ENCODE measurements at places on chromosomes 1 and 21. TPM values are rescaled to one million over a fixed set of nuclear protein-coding genes. Genes with fewer than 3 reads are reported as not detected.
A peak's percentile ranks its signal among the peaks of the same experiment; 100 is the strongest.

DNA sequence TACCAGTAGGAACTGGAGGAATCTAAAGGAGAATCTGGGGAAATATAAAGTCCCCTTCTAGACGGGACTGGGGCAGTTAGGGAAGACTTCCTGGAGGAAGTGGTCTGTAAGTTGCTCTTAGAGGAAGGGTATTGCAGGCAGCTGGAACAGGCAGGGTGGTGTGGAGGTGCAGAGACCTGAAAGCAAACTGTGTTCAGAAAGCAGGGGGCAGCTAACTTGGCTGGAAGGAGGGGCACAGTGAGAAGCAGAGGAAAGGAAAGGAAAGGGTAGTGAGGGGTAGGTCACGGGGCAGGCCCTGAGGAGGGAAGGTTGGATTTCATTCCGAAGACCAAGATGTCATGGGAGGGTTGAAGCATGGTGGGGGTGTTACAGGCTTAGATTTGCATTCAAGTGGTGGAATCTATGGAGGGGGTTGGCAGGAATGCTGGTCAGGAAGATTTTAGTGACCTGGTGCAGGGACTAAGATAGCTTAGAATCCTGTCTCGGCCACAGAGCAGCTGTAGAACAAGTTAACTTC is 240.7 kb downstream of the FOXD2 start:
- no peak for DNase-seq

- DNase-seq = no peak
These were observed 404.7 kb upstream of the VAMP3 start for GRCh38 chr1:7366286-7366954.

DNA sequence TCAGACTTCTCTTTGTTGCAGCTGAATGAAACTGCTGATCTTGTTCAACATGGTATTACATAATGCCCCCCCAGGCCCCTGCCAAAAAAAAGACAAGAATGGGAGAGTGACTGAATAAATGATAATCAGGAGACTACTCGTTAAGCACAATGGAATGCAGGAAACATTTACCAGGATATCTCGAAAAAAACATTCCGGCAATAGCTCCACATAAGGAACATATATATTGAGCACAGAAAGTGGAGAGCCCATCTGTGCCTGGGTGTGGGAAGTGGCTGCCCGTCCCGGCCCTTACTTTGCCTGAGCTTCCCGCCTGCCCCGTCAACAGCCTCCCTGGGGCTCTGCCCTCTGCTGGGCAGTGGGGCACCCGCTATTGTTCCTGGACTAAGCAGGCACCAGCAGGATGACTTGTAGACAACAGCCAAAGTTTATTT is 13.3 kb downstream of the TRIM11 start:
- DNase-seq = peak; percentile 60

- no peak for DNase-seq
These were observed 35.4 kb downstream of the GPR161 start for GRCh38 chr1:168101336-168101735.

- DNase-seq = no peak
These were observed 983.4 kb upstream of the PRMT6 start for GRCh38 chr1:106072909-106073600.

GRCh38 chr1:90708826-90709225 is 8.3 kb downstream of the BARHL2 start:
- DNase-seq = no peak

DNA sequence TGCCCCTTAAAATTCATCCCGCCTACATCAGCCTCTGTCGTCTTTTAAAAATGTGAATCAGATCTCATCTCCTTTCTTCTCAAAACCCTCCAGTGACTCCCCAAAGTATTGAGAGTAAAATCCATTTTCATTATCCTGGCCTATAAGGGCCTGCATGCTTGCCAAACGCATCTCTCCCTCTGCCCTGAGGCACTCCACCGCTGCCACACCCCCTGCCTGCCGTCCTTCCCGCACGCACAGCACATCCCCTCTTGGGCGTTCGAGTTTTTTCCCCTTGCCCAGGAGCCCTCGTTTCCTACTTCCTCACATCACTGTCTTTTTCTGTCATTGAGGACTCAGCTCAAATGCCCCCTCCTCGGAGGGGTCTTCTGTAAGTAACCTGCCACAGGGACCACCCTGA is 53.3 kb upstream of the MTR start:
- DNase-seq = no peak

GRCh38 chr1:219639876-219640577 is 27.1 kb upstream of the ZC3H11B start:
- DNase-seq = no peak

DNA sequence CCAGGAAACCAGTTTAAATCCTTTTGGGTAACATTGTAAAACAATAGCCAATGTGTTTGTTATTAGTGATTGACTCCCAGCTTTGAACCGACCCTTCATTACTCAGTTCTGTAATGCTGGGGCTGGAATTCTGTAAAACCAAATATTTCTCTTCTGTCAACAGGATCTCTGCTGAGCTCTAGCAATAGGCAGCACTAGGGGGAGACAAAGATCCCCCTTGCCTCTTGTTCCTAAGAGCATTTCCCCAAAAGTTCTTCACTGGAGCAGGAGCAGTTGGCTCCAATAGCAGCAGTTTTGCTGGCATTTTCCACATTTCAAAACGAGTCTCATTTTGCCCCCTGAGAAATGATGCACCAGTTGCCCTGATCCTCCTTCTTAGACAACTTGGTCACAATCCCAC is 1671.1 kb downstream of the MRPL39 start:
- peak; percentile 44 for DNase-seq

- DNase-seq = no peak
These were observed 15.4 kb downstream of the TRAF5 start for GRCh38 chr1:211341999-211342398.

- DNase-seq = no peak
These were observed 11.5 kb downstream of the PSRC1 start for GRCh38 chr1:109271458-109271857.

- no peak for DNase-seq
These were observed 122.0 kb downstream of the ADSS2 start for GRCh38 chr1:244329591-244330317.

DNA sequence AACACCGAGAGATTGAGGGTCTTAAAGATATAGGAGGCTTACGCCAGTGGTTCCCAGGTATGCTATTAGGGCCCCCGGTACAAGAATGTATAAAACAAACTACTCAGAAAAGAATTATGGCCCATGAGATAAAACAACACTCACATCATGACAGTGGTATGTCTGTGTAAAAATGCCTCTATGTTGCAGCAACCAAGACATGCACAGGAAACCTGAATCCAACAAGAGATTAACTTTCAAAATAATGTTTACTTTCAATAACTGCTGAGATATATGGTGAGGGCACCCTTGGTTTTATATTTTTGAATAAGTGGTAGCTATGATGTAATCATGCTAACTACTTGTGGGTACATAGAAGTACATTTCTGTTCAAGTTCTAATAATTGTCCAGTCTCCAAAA is 74.9 kb downstream of the PUM1 start:
- DNase-seq = no peak

DNA sequence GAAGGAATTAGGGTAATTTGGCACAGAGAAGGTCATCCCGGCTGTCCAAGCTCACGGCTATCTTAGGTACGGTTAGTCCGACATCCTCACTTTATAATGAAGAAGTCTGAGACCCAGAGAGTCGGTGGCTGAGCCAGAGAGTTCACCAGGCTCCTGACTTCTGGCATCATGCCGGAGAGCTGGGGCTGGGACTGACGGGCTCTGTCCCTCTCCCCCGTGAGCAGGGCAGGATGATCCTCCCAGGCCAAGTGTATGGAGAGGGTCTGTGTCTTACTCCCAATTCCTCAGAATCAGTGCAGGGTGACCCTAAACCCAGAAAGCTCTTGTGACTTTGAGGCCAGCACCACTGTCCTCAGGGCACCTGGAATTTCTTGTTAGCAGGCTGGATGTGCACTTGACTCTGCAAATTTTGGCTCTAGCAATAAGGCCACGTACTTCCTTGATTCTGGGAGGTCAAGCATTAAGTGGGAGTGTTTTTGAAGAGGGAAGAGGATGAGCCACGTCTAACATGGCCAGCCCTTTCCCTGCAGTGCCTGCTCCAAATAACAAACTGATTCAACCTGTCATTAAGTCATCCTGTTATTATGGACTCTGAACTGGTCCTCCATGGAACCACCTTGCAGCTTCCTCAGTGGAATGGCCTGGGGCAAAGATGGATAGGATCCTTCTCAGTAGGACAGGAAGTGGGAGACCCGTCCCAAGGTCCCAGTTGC is 20.8 kb upstream of the BTG2 start:
- DNase-seq = no peak

IGSF3 gene
- total RNA-seq = 32.9 TPM

TRIM46 gene
- total RNA-seq = 15.4 TPM

BCL2L15 gene
- not detected for total RNA-seq

MAP3K21 gene
- 40.1 TPM for total RNA-seq

RIPPLY3 gene
- 2.6 TPM for total RNA-seq

RPS8 gene
- total RNA-seq = 1,756 TPM

DHCR24 gene
- total RNA-seq = 453 TPM

SLC6A9 gene
- 20.0 TPM for total RNA-seq

NUP210L gene
- not detected for total RNA-seq

MSTO1 gene
- total RNA-seq = 25.9 TPM

LHX4 gene
- total RNA-seq = 2.5 TPM

FAM167B gene
- 0.31 TPM for total RNA-seq

LRRN2 gene
- total RNA-seq = 2.6 TPM

HMCN1 gene
- total RNA-seq = 8.7 TPM

Data from GM23338 (cell line).